ENCODE measurements at places on chromosomes 16 and 17. TPM values are rescaled to one million over a fixed set of nuclear protein-coding genes. Genes with fewer than 3 reads are reported as not detected.
A peak's percentile ranks its signal among the peaks of the same experiment; 100 is the strongest.

GRCh38 chr16:84283314-84284153 is 11.1 kb upstream of the WFDC1 start:
- H3K4me3 ChIP-seq, result no peak overlapping the region
- no peak for DNase-seq
- H3K36me3 ChIP-seq, result no peaks in the 10 kb centered on the region
- no peak overlapping the region for H3K27ac ChIP-seq
- H3K4me1 ChIP-seq, result no peaks in the 10 kb centered on the region
- no peaks in the 10 kb centered on the region for H3K27me3 ChIP-seq

DNA sequence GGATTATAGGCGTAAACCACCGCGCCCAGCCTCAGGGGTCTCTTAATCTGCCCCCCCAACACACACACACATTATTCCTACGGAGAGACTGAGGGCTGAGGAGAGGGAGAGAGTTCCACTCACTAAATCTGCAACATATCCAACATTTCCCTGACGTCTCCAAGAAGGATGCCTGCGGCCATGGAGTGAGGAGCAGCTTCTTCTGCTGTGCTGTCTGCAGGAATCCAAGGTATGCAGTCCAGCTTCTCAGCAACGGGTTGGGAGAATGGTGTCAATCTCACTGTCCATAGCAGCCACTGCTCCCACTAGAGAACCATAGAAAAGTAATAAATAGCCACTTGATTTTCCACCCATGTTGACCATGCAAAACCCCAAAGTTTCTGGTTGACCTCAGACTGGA is 5.1 kb upstream of the PLXDC1 start:
- no peak overlapping the region for H3K27ac ChIP-seq
- DNase-seq, result no peak
- no peaks in the 10 kb centered on the region for H3K36me3 ChIP-seq
- no peak overlapping the region for H3K4me3 ChIP-seq
- H3K4me1 ChIP-seq, result no peaks in the 10 kb centered on the region

DNA sequence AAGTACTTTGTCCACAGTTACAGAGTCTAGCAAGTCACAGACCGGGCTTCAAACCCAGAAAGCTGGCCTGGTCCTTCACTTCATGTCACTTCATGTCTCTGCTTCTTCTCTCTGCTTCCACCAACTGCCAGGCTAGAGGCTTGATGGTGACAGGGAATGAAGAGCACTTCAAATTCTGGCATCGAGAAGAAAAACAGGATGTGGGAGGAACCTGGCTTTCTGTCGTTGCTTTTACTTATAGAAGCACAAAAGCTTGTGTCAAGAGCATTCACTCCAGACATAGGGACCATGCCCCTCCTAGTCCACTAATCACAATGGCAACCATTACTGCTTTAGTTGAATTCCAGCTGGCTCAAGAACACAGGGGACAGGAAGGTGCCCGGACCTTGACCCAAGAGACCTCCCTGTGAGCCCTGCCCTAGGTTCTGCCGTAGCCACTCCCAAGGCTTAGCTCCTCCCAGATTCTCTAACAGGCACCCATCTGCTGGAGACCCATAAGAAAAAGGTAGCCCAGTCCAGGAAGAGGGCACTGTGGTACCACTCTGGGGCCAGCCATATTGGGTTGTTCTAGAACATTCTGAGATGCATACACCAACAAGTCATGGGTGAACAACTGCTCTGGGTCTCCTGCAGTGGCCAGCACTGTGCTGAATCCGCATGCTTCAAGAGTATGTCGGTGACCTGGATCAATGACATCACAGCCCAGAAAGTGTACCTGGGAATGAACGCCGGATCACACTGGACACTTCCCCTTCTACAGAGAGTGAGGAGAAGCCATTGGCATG is 181.8 kb downstream of the C16orf95 start:
- H3K4me1 ChIP-seq, result no peaks in the 10 kb centered on the region
- no peaks in the 10 kb centered on the region for H3K36me3 ChIP-seq
- H3K27me3 ChIP-seq, result no peaks in the 10 kb centered on the region
- no peak overlapping the region for H3K4me3 ChIP-seq
- H3K27ac ChIP-seq, result no peak overlapping the region

DNA sequence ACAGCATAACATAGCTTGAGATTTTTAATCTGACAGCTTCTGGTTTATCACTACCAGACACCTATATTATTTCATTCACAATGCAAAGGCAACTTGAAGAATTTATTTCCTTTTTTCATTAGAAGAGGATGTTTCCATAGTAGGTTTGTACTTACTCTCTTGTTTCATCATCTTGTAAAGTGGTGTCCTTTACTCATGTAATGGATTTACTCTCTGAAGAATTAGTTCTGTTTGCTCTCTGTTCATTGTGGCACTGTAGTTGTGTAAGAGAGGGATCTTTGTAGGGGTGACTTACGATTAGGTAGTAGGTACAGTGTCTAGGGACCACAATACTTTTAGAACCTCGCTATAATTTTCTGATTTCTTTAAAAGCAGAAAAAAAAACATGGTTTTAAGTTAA is 256.1 kb downstream of the BCAS3 start:
- no peaks in the 10 kb centered on the region for H3K27me3 ChIP-seq
- no peak for DNase-seq
- no peaks in the 10 kb centered on the region for H3K4me1 ChIP-seq
- no peaks in the 10 kb centered on the region for H3K36me3 ChIP-seq
- no peak overlapping the region for H3K27ac ChIP-seq

- no peak for DNase-seq
- H3K4me3 ChIP-seq, result no peak overlapping the region
- no peaks in the 10 kb centered on the region for H3K4me1 ChIP-seq
- no peaks in the 10 kb centered on the region for H3K36me3 ChIP-seq
- H3K27ac ChIP-seq, result no peak overlapping the region
- H3K27me3 ChIP-seq, result no peaks in the 10 kb centered on the region
Observed at GRCh38 chr17:70368011-70368410, 198.7 kb downstream of the KCNJ2 start.

- DNase-seq, result no peak
- H3K4me1 ChIP-seq, result no peaks in the 10 kb centered on the region
- no peaks in the 10 kb centered on the region for H3K27me3 ChIP-seq
Observed at GRCh38 chr16:69727916-69728270, 1.5 kb upstream of the NQO1 start.

GRCh38 chr16:1035066-1035415 is 37.5 kb upstream of the SSTR5 start:
- H3K27me3 ChIP-seq, result no peaks in the 10 kb centered on the region
- no peak overlapping the region for H3K27ac ChIP-seq
- no peak overlapping the region for H3K4me3 ChIP-seq
- no peak for DNase-seq
- no peaks in the 10 kb centered on the region for H3K36me3 ChIP-seq

DNA sequence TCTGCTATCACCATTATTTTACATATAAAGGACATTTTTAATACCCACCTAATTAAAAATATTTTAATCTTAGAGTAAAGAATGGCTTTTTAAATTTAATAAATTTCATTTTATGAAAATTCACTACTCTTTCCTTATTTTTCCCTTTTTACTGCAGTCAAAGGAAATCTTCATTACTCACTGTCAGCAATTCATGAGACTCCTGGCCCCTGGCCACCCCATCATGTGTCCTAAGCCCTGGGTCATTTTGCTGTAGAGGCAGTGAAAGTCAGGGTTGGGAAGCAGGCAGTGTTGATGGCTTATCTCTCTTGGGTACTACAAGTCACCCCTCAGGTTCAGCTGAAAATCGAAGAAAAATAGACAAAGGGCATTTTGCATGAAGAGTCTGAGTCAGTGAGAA is 468.6 kb upstream of the CCL2 start:
- no peak overlapping the region for H3K27ac ChIP-seq
- no peaks in the 10 kb centered on the region for H3K4me1 ChIP-seq
- no peaks in the 10 kb centered on the region for H3K27me3 ChIP-seq
- H3K36me3 ChIP-seq, result no peaks in the 10 kb centered on the region

The THUMPD1 gene
- 18.1 TPM for polyA plus RNA-seq

DNA sequence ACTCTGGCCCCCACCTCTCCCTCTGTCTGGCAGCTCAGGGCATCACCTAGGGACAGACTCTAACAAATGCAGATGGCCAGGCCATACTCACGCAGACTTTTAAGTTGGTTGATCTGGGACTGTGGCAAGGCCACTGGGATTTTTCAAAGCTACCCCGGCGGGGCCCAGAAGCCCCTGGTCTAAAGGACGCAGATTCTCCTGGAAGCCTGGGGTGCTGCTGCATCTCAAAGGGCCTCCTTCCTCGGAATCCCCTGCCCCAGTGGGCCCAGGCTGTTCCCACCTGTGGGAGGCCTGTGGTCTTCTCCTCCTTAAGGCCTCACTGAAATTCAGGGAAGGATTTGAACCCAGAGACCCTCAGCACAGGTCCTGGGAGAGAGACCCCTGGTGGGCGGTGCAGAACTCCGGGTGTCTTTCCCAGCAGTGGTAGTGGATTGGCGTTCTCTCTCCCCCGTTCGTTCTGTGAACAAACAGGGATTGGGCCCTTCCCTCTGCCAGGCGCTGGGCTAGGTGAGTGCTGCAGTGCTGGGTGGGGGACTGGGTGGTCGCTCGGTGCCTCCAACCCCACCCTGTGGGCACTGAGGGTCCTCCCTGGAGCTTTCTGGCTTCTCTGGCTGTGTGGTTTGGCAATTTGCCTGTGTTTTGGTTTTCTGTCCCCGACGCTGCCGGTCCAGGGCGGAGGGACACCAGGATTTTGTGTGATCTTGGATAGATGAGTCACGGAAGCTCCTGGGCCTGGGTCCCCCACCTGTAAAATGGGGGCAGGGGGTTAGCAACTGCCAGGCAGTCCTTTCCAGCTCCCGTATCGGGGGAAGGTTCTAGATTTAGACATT is 160.5 kb upstream of the GSE1 start:
- no peak for DNase-seq
- no peaks in the 10 kb centered on the region for H3K27me3 ChIP-seq
- no peak overlapping the region for H3K4me3 ChIP-seq
- peaks cover 17% of the 10 kb centered on the region for H3K4me1 ChIP-seq
- H3K27ac ChIP-seq, result no peak overlapping the region
- no peaks in the 10 kb centered on the region for H3K36me3 ChIP-seq

DNA sequence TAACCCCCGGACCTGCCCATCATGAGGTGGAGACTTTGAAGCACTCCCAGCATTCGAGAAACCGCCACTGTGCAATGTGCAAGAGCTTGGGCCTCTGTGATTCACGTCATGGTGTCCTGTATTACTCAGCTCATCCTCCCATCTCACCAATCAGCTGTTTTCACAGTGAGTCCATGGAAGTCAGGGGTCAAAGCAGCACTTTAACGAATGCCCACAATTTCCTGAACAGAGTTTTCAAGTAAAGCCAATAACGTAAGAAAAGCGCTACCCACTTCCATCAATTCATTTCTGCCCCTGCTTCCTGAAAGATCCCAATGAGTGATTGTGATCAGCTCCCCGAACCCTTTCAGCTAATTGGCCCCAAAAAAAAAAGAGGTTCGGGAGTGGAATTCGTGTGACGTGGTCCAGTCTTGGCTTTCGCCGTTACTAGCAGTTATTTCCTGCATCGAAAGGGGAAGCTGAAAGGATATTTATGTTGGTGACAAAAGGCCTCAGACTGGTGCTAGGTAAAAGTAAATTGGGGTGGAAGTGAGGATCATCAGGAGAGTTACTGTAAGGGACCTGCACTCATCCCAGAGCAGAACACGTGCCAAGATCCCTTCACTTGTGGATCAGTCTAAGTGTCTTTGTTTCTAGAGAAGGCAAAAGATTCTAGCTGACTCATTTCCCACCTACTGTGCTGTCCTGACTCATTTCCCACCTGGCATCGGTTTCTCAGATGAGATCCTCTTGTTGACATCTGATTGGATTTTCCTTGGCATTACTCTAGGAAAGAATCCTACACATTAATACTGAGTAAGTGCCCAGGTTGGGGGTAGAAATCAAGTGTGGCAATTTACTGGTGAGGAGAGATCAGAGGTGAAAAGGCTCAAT is 136.7 kb upstream of the NUDT7 start:
- no peaks in the 10 kb centered on the region for H3K36me3 ChIP-seq
- no peak overlapping the region for H3K27ac ChIP-seq
- H3K4me1 ChIP-seq, result no peaks in the 10 kb centered on the region
- H3K4me3 ChIP-seq, result no peak overlapping the region
- H3K27me3 ChIP-seq, result no peaks in the 10 kb centered on the region

DNA sequence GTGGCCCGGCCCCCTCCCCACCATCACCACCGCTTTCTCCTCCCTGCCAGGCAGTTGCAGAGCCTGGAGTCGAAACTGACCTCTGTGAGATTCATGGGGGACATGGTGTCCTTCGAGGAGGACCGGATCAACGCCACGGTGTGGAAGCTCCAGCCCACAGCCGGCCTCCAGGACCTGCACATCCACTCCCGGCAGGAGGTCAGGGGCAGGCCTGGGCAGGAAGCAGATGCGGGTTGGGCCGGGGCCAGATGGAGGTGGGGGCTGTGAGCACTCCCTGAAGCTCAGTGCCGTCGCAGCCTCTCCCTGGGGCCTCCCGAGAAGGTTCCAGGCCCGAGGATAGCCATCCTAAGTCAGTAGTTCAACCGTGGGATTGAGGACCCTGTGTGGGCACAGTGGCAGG is 14.2 kb upstream of the ADGRG3 start:
- H3K27ac ChIP-seq, result no peak overlapping the region
- H3K4me1 ChIP-seq, result no peaks in the 10 kb centered on the region
- H3K27me3 ChIP-seq, result no peaks in the 10 kb centered on the region
- peaks cover 57% of the 10 kb centered on the region for H3K36me3 ChIP-seq
- peak; percentile 46 for DNase-seq
- H3K4me3 ChIP-seq, result no peak overlapping the region

DNA sequence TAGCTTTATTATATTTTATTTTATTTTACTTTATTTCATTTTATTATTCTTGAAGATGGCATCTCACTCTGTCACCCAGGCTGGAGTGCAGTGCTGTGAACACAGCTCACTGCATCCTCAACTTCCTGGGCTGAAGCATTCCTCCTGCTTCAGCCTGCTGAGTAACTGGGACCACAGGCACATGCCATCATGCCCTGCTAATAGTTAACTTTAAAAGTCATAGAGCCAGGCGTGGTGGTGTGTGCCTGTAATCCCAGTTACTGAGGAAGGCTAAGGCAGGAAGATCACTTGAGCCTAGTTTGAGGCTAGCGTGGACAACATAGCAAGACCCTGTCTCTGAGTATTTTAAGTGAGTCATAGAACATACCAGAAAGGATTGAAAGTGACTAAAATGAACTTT is 38.7 kb downstream of the ESRP2 start:
- H3K36me3 ChIP-seq, result no peaks in the 10 kb centered on the region
- no peaks in the 10 kb centered on the region for H3K27me3 ChIP-seq
- peaks cover 16% of the 10 kb centered on the region for H3K4me1 ChIP-seq
- H3K4me3 ChIP-seq, result no peak overlapping the region
- no peak for DNase-seq

The MT4 gene
- not detected for polyA plus RNA-seq

The MYCBPAP gene
- 1.1 TPM for polyA plus RNA-seq

DNA sequence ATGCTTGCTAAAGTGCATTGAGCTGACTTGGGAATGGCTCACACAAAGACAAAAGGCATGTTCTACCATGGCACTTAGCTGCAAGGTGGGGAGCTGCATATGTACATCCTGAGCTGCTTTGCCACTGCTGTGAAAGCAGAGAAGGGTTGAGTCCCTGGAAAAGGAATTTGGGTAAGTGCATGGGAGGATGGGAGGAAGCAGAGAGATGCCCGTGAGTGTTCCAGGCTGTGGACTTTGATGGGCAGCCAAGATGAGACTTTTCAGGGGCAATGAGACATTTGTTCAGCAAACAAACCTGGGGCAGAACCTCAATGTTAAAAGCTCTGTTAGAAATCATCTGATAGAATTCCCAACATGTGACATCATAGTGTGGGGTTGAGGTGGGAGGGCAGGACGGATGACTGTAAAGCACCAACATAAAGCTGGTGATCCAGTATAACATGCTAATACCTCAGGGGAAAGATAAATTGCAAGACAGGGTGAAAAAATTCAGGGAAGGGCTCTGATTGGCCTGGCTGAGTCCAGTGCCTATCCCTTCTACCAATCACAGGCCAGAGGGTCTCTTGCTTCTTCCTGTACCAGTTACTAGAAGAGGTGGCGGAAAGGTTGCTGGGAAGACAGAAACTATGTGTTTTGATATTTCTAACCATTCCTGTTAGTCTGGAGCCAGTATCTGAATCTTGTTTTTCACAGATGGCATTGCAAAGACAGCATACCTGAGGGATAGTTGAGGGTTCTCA is 163.2 kb downstream of the UTP18 start:
- no peak overlapping the region for H3K4me3 ChIP-seq
- no peak overlapping the region for H3K27ac ChIP-seq
- H3K4me1 ChIP-seq, result no peaks in the 10 kb centered on the region
